ENCODE measurements at places on chromosomes 1 and 21. TPM values are rescaled to one million over a fixed set of nuclear protein-coding genes. Genes with fewer than 3 reads are reported as not detected.

CAMK1G gene
- total RNA-seq, result 21.2 TPM

COL16A1 gene
- 26.6 TPM for total RNA-seq

RIIAD1 gene
- total RNA-seq, result not detected

MYOC gene
- not detected for total RNA-seq

KCNJ9 gene
- not detected for total RNA-seq

NTMT2 gene
- not detected for total RNA-seq

CD48 gene
- total RNA-seq, result not detected
